Esophagus squamous epithelium (tissue), 5 donors: ENCODE measurements at places on chromosomes 7 and 10.

DNA sequence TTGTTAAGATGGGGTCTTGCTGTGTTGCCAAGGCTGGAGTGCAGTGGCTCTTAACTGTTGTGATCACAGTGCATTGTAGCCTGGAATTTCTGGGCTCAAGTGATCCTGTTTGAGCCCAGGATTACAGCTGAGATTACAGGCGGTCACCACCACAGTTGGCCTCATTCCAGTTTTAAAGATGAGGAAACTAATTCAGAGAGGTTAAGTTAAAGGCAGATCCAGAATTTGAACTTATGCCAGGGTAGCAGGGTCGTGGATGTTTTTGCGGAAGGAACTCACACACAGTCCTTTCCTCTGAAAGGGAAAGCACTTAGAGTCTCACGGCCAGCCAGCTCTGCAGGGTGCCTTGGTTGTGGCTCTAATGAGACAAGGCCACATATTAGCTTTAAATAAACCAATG lies 84.7 kb downstream of the MMRN2 start:
- no peak for DNase-seq

GRCh38 chr10:8054244-8054493 lies 319 bp upstream of the GATA3 start:
- no peak for DNase-seq

DNA sequence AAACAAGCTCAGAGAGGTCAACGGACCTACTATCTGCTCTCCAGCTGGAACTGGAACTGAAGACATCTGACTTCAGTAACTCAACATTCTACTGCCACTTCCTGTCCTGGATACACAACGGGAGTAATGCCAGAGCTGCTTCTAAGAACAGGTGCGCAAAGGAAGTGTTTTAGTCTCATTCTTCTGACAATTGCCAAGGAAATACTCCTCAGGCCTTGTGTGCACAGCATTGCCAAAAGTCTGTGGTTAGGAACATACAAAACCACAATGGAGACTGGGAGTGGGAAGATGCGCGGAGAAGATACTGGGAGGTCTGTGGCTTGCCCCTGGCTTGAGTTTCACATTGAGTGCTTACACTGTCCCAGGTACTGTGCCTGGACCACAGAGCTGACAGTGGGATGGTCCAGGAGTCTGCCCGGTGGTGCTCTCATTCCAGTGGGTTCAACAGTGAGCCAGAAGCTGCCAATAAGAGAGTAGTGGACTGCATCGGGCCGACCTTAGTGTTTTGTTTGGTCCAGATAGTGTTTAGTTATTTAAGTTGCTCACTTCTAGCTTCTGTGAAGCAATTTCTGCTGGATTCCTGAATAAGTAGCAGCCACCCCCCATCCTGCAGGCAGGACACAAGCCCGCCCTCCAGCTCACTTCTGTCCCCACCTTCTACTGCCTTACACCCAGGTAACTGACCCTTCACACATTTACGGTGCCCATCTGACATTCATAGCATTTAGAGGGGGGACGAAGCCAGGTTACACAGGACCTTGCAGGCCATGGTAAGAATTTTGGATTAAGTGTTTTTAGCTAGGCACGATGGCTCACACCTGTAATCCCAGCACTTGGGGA lies 10.3 kb downstream of the TBL2 start:
- DNase-seq = no peak

- no peak for DNase-seq
Observed at GRCh38 chr7:87287738-87288341, 57.6 kb upstream of the CROT start.

- DNase-seq = no peak
Observed at GRCh38 chr10:119191881-119192280, 13.3 kb upstream of the PRDX3 start.

- no peak for DNase-seq
Observed at GRCh38 chr10:117170244-117170643, 27.0 kb upstream of the KCNK18 start.

- DNase-seq = no peak
Observed at GRCh38 chr7:43112941-43113621, 634 bp downstream of the HECW1 start.

GRCh38 chr10:72338180-72338579 lies 16.5 kb downstream of the DNAJB12 start:
- DNase-seq = no peak

GRCh38 chr10:44977287-44978212 lies 1.1 kb downstream of the DEPP1 start:
- no peak for DNase-seq

- DNase-seq = no peak
Observed at GRCh38 chr10:13707156-13707881, 120.6 kb downstream of the PRPF18 start.

DNA sequence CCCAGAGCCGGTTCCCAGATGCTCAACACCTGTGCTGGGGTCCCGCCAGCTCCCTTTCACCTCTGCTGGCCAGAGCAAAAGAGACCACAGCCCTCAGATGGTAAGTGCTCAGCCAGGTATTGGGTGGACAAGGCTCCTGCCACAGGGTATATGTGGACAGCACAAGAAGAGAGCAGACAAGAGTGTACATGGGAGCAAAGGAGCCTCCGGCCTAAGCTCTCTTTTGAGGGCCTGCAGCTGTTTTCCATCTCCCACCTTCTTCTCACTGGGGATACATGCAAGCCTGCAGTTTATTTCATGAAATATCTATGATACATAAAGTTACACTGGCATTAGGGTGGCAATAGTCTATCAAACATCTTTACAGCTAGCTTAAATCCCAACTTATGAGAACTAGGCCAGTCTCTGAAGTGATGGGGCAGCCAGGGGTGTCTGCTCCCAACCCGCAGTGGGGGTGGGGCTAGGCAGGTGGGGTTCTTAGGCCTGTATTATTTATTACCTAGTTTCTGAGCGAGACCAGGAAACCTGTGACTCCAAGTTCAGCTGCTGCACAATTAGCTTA lies 50.4 kb upstream of the DDC start:
- no peak for DNase-seq

GRCh38 chr7:137696988-137697387 lies 149.8 kb downstream of the DGKI start:
- DNase-seq = no peak
